ACHN (cell line): ENCODE measurements at places on chromosomes 1 and 21.

DNA sequence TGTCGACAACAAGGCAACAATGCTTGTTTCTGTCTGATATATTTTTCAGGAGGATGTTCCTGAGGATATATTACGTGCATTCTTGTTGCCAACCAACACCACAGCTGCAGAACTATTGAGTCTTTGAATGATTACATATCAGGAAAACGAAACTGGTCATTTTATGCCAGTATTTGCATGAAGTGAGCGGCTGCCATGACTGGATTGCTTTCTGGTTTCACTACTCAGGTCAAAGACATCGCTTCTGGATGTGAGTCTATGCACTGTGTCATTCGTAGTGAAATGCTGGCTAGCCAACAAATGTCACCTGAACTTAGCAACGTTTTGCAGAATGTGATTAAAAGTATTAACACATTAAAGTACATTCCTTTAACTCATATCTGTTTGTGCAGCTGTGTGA, 35.8 kb upstream of the OLFM3 start:
- DNase-seq: no peak

DNA sequence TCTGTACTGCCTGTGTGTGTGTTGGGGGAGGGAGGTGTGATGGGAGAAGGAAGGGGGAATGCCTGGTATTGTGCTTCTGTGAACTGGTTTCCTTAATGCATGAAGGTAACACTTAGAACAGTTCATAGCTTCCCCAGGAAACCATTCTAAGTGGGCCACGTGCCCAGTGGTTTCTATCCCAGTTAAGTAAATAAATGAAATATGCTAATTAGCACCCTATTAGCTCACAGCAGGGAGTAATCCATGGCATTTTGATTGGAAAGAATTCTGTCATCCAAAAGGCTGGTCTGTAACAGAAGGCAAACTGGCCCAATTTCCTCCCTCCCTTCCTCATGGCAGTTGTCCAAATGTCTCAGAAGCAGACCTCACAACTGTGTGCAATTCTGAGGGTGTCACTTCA, 199.3 kb downstream of the TTLL7 start:
- no peak for DNase-seq

DNA sequence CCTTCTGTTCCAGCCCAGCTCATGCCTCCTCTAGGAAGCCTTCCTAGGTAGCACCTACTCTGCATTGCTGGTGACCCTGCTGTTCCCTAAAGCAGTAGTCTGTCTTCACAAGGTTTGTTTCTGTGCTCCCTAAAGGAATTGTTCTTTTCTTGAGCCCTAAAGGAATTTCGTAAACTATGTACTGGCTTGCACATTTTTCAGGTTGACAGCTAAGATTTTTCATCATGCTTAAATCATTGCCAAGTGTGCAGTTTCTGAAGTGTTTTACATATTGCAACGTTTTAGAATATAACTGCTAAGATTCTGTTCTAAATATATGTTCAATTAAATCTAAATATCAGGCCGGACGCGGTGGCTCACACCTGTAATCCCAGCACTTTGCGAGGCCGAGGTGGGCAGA, 13.1 kb downstream of the S100A16 start:
- DNase-seq: no peak

GRCh38 chr1:235495551-235495950, 8.7 kb downstream of the B3GALNT2 start:
- no peak for DNase-seq

DNA sequence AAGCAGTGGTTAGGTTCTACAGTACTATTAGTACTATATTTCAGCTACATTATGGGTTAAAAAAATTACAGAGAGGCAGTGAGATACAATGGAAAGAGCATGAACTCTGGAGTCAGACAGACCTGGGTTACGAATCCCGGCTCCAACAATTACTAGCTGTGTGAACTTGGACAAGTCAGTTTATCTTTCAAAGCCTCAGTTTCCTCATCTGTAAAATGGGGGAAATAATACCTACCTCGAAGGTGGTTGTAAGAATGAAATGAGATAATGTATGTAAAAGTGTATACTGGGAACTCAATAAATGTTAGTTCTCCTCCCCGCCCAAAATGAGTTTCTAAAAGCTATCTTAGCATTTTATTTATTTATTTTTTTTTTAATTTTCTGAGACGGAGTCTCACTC, 59.5 kb downstream of the PRPF38A start:
- DNase-seq: no peak

DNA sequence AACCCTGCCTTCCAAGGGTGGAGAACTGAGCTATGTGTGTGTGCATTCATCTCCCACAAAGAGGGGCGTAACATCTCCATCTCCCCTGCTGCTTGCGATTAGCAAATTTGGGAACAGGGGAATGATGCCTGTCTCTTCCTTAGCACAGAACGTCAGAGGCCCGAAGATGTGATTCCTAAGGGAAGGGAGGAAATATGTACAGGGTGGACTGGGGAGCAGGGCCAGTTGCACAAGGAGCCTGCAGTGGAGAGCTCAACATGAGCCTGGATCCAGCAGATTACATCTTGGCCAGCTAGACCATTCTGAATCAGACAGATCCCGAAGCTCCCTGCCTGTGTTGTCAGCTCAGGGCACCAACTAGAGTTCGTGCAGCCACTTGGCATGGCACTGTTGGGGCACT, 118.1 kb downstream of the NGF start:
- DNase-seq: no peak

GRCh38 chr1:1079408-1080121, 5.5 kb upstream of the RNF223 start:
- DNase-seq: peak; percentile 93
